Motor neuron (in vitro differentiated cells): ENCODE measurements at places on chromosomes 5 and 9. TPM values are rescaled to one million over a fixed set of nuclear protein-coding genes. Genes with fewer than 3 reads are reported as not detected.

- no peak for ATAC-seq
These were observed 28.6 kb downstream of the KCNN2 start for GRCh38 chr5:114390431-114390830.

The CCL21 gene
- not detected in 2 replicates for total RNA-seq

GRCh38 chr5:74361406-74362358, 278.8 kb downstream of the ENC1 start:
- no peak for ATAC-seq

- no peak for ATAC-seq
These were observed 10.3 kb upstream of the ROR2 start for GRCh38 chr9:91960367-91960766.

- ATAC-seq, result no peak
These were observed 25.9 kb downstream of the MAT2B start for GRCh38 chr5:163531272-163531671.

The APBB3 gene
- 70.6 and 81.1 TPM in 2 replicates for total RNA-seq

DNA sequence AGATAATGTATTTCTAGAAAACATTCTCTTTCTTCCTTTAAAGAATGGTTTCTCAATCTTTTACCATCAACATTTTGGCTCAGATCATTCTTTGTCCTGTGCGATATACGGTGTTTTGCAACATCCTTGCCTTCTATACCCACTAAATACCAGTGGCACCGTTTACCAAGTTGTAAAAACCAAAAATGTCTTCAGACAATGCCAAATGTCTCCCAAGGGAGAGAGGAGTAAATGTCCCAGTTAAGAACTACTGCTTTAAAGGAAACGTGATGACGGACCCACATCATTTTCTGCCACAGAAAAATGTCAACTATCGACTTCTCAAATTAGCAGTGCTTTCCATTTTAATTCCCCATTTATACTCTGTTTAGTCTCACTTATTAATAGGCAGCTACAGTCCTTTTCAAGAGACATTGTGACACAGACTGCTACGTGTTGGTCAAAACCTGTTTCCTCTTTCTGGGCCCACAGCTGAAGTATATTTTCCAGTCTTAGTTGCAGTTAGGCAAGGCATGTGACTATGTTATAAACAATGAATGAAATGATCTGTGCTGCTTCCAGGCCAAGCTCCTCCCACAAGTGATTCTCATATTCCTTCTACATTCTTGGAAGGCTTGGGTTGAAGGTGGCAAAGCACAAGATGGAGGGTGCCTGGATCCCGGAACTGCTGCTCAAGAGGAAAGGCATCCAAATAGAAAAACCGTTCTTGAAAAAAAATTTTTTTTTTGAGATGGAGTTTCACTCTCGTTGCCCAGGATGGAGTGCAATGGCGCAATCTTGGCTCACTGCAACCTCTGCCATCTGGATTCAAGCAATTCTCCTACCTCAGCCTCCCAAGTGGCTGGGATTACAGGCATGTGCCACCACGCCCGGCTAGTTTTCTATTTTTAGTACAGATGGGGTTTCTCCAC, 8.8 kb downstream of the PRXL2C start:
- peak; percentile 91 for ATAC-seq

DNA sequence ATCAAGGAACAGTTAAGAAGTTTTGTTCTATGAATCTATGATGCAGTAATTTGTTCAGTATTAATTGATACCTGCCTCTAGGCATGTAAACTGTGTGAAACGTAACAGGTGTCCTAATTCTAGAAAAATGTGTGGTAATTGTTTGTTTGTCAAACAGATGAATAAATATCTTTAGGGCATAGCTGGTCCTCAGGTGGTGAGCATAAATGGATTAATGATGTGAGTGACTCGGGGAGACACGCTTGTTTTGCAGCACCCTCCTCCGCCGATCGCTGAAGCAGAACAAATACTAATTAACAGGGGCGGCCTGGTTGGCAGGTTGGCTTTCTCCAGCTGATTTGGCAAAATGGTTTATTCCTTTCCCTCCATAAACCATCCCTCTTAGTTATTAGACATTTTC, 88.8 kb downstream of the TLE4 start:
- no peak for ATAC-seq

DNA sequence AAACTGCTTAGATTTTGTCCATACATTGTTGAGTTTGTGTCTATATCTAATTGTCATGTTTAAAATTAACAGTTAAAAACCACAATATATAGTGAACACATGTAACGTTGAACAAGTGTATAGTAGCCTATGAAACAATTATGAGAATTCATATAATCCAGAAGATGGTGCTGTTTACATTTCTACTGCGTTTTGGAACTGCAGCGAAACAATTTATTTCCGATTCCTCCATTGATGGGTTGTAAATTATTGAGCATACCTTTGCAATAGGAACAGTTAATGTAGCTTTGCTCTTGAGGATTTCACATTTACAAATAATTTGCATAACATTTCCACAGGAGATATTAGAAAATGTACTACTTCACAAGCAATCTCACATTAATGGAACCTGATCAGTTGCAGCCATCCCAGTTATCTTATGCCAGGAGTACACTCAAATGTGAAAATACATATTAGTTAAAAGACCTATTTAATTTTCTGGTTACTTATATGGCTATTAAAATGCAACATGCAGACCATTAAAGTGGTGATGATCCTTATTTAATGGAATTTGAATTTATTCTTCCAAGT, 411.8 kb downstream of the CDH10 start:
- ATAC-seq, result peak; percentile 15

DNA sequence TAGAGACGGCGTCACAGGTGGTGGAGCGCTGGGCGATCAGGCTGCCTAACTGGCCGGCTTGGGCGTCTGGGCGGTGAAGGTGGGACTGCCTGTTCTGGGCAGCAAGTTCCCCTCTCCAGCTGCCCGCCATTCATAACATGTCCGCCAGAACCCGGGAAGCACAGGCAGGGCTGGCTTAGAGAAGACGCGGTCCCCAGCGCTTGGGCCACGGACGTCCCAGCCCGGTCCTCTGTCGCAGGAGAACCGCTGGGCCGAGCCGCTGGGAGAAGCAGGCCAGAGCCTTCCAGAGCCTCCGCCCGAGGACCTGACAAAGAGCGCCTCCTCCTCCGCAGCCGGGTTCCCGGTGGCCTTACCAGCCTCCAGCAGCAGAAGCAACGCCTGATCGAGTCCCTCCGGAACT, 15.2 kb upstream of the HAND1 start:
- no peak for ATAC-seq

DNA sequence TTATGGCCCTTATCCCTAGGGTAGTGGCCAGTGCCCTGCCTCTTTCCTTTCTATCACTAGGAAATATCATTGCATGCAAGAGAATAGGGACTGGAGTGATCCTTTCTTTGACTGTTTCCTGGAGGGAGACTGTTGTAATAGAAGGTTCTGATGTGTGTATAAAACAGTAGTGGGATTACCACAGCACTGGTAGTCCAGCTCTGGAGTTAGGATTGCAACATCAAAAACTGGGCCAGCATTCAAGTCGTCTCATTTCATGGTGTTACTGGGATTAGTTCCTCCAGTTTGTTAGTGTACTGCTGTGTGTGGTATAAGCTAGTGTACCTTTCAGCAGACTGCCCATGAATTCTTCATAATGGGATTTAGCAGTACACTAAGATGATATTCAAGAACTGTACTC, 45.8 kb downstream of the KIAA1958 start:
- no peak for ATAC-seq

GRCh38 chr5:40945111-40945510, 35.8 kb downstream of the C7 start:
- ATAC-seq, result no peak

GRCh38 chr5:177300236-177300880, 3.2 kb downstream of the RAB24 start:
- peak; percentile 42 for ATAC-seq

DNA sequence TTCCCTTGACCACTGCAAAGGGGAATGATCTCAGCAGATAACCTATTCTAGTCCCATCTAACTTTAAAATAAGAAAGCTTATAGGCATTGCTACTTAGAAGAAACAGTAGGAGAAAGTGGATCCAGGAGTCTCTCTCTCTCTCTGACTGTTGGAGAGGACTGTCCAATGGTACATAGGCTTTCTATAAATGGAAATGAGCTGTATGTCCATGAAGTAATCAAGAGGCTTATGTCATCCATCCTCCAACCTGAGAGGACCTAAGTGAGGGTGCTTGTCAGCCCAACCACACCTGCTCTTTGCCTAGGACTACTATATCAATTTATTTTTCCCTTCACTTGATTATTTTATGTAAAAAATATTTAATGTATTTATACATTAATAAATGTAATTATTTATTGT, 172.3 kb downstream of the PAPPA start:
- no peak for ATAC-seq

- ATAC-seq, result no peak
These were observed 65.4 kb downstream of the MED27 start for GRCh38 chr9:132014218-132014805.

GRCh38 chr5:6692906-6693305, 20.3 kb upstream of the TENT4A start:
- no peak for ATAC-seq

- ATAC-seq, result no peak
These were observed 386.8 kb downstream of the TRIM36 start for GRCh38 chr5:114782869-114783268.
